ENCODE measurements at places on chromosomes 12 and 14. TPM values are rescaled to one million over a fixed set of nuclear protein-coding genes. Genes with fewer than 3 reads are reported as not detected.

The DTX1 gene
- 0.11 TPM for total RNA-seq

The DCAF4 gene
- total RNA-seq: 20.5 TPM

The INSM2 gene
- total RNA-seq: not detected

DNA sequence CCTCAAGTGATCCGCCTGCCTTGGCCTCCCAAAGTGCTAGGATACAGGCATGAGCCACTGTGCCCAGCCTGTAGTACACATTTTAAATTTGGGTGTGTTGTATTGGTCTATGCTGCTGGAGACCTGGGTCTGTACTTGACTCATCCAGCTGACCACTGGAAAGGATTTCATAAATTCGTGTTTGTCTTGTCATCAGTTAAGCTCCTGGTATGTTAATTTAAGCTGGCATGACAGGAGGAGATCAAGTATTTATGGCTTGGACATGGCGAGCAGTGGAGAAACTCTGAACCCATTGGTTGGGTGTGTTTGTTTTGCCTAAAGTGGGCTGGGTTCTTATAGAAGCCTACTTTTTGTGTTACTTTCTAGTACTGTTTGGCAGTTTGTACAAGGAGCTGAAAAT, 24.2 kb downstream of the YY1 start:
- peak; percentile 86 for DNase-seq

- DNase-seq: peak; percentile 22
Observed at GRCh38 chr12:109804820-109805761, 28.1 kb downstream of the TRPV4 start.

- no peak for DNase-seq
Observed at GRCh38 chr14:69048456-69048855, 69.4 kb upstream of the ACTN1 start.

GRCh38 chr12:15837141-15837790, 44.9 kb upstream of the STRAP start:
- DNase-seq: peak; percentile 50

GRCh38 chr12:131280426-131280825, 326.7 kb downstream of the ADGRD1 start:
- DNase-seq: no peak

DNA sequence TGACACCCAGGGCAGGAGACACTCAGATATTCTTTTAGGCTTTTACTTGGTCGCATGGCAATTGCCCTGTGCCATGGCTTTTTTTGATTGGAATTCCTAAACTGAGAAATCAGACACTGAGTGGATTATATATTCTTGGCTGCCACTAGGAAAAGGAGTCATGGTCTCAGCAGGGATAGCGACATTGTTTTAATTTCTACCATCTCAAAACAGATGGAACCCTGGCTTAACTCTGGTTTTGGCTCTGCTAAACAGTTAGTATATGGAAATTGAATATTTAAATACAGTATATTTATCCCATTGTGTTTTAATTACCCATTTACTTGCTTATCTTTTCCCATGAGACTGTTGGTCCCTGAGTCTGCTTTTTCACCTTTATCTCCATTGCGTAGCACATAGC, 84.0 kb downstream of the DACT1 start:
- DNase-seq: no peak
